Gastrocnemius medialis (tissue), 4 donors: ENCODE measurements at places on chromosomes 1 and 21. TPM values are rescaled to one million over a fixed set of nuclear protein-coding genes. Genes with fewer than 3 reads are reported as not detected.

HECTD3 gene
- total RNA-seq, result 30.7 TPM

STUM gene
- 1.1 TPM for total RNA-seq

PRAMEF12 gene
- total RNA-seq, result not detected

RRP1 gene
- total RNA-seq, result 29.6 TPM

AP4B1 gene
- total RNA-seq, result 7.3 TPM

TRPM2 gene
- total RNA-seq, result 0.15 TPM

CELA2A gene
- not detected for total RNA-seq

HPCAL4 gene
- 5.4 TPM for total RNA-seq

OR6K6 gene
- total RNA-seq, result not detected

- no peaks in the 10 kb centered on the region for H3K27me3 ChIP-seq
- no peak overlapping the region for H3K4me3 ChIP-seq
- H3K36me3 ChIP-seq, result no peaks in the 10 kb centered on the region
- peaks cover 48% of the 10 kb centered on the region for H3K4me1 ChIP-seq
- peak overlapping the region; percentile 61 for H3K27ac ChIP-seq
- DNase-seq, result no peak
These were observed 120.3 kb downstream of the GALNT2 start for GRCh38 chr1:230187290-230187689.

- no peaks in the 10 kb centered on the region for H3K4me1 ChIP-seq
- H3K27me3 ChIP-seq, result no peaks in the 10 kb centered on the region
- DNase-seq, result no peak
These were observed 69.4 kb upstream of the BACE2 start for GRCh38 chr21:41098481-41099042.

DNA sequence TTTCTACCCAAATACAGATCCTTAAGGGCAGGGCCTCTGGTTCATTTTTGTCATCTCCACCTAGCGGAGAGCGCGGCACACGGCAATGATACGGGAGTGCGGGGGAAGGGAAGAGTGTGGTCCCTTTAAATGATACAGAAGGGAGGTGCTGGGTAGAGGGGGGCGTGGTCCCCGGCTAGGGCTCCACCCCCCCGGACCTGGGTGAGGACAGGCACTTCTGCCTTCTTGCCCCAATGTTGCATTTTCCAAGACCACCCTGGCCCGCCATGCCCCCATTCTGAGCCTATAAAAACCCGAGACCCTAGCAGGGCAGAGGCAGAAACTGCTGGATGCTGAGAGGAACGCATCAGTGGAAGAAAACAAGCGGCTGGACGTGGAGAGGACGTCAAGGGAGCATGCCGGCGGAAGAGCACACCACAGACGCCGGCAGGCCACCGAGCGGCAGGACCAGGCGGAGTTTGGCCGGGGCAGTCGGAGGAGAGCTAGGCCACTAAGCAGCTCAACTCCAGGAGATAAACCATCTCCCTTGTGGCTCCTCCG is 30.0 kb downstream of the LRRC3 start:
- no peaks in the 10 kb centered on the region for H3K4me1 ChIP-seq
- no peaks in the 10 kb centered on the region for H3K36me3 ChIP-seq
- no peak for DNase-seq
- H3K27me3 ChIP-seq, result no peaks in the 10 kb centered on the region
- H3K27ac ChIP-seq, result no peak overlapping the region

- H3K4me3 ChIP-seq, result no peak overlapping the region
These were observed 33.5 kb downstream of the ASH1L start for GRCh38 chr1:155529109-155529508.

DNA sequence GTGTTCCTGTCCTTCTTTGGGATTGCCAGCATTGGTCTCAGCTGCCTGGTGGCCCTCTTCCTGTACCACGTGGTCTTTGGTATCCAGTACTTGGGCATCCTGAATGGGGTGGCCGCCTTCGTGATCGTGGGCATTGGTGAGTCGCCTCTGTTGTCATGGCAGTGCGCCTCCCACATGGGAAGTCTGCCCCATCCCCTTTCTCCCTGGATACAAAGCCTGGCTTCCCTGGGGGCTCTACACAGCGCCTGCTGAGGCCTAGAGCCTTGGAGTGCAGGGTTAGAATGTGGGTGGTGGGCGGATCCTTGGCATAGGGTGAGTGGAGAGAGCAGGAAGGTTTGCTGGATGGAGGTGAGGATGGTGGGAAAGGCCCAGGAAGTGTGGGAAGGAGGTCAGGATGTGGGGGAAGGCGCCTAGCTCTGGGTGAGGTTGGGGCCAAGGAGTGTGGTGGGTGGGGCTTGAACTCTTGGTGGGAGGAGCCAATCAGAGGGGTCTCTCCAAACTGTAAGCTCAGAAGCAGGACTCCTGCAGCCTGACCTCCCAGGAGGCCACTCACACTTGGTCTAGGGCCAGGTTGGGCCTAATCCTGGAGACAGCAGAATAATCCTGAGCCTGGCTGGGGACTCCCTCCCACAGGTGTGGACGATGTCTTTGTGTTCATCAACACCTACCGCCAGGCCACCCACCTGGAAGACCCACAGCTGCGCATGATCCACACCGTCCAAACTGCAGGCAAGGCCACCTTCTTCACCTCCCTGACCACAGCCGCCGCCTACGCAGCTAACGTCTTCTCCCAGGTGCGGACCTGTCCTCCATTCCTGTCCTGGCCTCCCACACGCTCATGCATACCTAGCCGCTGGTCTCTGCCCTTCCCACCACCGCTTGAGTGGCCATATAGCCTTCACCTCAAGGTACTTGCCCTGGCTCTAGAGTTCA is 36.7 kb downstream of the DISP3 start:
- no peaks in the 10 kb centered on the region for H3K27me3 ChIP-seq
- no peaks in the 10 kb centered on the region for H3K4me1 ChIP-seq
- H3K4me3 ChIP-seq, result no peak overlapping the region
- H3K36me3 ChIP-seq, result no peaks in the 10 kb centered on the region
- no peak for DNase-seq

- H3K27me3 ChIP-seq, result no peaks in the 10 kb centered on the region
- DNase-seq, result no peak
- H3K4me3 ChIP-seq, result no peak overlapping the region
These were observed 44.1 kb downstream of the CRB1 start for GRCh38 chr1:197312163-197312562.

- H3K27me3 ChIP-seq, result no peaks in the 10 kb centered on the region
- H3K36me3 ChIP-seq, result no peaks in the 10 kb centered on the region
- no peak overlapping the region for H3K4me3 ChIP-seq
- no peaks in the 10 kb centered on the region for H3K4me1 ChIP-seq
These were observed 19.1 kb downstream of the FMO1 start for GRCh38 chr1:171267391-171267790.

- no peaks in the 10 kb centered on the region for H3K4me1 ChIP-seq
- H3K36me3 ChIP-seq, result no peaks in the 10 kb centered on the region
- H3K27me3 ChIP-seq, result peaks cover 6% of the 10 kb centered on the region
These were observed 128.0 kb upstream of the KLHDC7A start for GRCh38 chr1:18352636-18353265.

- H3K36me3 ChIP-seq, result peaks cover 46% of the 10 kb centered on the region
- H3K4me1 ChIP-seq, result no peaks in the 10 kb centered on the region
- no peak for DNase-seq
- no peaks in the 10 kb centered on the region for H3K27me3 ChIP-seq
- H3K27ac ChIP-seq, result no peak overlapping the region
- no peak overlapping the region for H3K4me3 ChIP-seq
These were observed 69.4 kb upstream of the MORC3 start for GRCh38 chr21:36250423-36251075.

GRCh38 chr1:94063379-94063778 is 57.6 kb downstream of the ABCA4 start:
- peaks cover 16% of the 10 kb centered on the region for H3K4me1 ChIP-seq
- no peaks in the 10 kb centered on the region for H3K27me3 ChIP-seq
- peak overlapping the region; percentile 58 for H3K27ac ChIP-seq
- H3K4me3 ChIP-seq, result no peak overlapping the region
- DNase-seq, result peak; percentile 22
- no peaks in the 10 kb centered on the region for H3K36me3 ChIP-seq

DNA sequence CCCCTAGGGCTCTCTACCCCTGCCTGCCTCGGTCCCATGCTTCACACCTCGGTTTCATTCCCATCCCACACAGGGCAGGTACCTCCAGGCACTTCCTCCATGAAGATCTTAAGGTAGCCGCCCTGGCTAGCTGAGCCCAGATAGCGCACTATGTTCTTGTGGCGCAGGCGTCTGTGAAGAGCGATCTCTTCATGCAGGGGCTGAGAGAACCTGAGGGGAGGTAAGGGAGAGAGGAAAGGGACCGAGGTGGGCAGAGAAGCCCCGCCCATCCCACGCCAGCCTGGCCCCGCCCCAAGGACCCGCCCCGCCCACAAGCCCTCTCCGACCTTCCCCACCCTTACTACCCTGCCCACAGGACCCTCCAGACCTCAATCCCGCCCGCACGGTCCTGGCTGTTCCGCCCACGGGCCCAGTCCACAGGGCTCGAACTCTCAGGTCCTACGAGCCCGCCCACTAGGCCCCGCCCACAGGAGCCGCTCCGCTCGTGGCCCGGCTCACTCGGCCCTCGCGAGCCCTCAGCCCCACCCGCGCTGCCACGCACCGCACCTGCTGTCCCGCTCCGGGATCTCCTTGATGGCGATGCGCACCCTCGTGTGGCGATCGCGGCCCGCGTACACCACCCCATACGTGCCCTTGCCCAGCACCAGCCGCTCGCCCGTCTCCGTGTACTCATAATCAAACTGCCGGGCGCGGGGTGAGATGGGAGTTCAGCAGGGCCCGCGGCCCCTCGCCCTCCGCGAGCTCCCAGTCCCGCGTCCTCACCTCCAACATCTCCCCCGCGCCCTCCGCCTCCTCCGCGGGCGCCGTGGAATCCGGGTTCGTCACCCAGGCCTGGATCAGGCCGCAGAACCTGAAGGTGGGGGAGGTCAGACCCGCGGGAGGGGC is 6.4 kb downstream of the MAP3K6 start:
- no peak overlapping the region for H3K27ac ChIP-seq
- H3K36me3 ChIP-seq, result no peaks in the 10 kb centered on the region
- peaks cover 10% of the 10 kb centered on the region for H3K4me1 ChIP-seq
- DNase-seq, result no peak

DNA sequence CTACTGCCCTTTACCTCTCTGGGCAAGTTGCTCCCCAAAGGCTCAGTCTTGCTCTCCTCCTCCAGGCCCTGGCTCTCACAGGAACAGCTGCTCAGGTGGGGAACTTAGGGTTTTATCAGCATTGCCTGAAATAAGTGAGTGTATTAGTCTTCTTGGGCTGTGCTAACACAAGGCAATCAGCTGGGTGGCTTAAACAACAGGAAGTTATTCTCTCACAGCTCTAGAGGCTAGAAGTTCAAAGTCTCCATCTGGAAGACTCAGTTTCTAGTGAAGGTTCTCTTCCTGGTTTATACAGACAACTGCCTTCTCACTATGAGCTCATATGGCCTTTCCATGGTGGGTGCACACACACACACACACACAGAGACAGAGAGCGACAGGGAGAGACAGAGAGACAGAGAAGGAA is 2.8 kb upstream of the CD1C start:
- H3K27ac ChIP-seq, result no peak overlapping the region
- no peak overlapping the region for H3K4me3 ChIP-seq
- no peak for DNase-seq
- H3K4me1 ChIP-seq, result no peaks in the 10 kb centered on the region

GRCh38 chr1:80593197-80593596 is 1207.5 kb upstream of the ADGRL2 start:
- H3K27ac ChIP-seq, result no peak overlapping the region
- no peak for DNase-seq
- H3K4me3 ChIP-seq, result no peak overlapping the region
- no peaks in the 10 kb centered on the region for H3K36me3 ChIP-seq
- no peaks in the 10 kb centered on the region for H3K4me1 ChIP-seq

DNA sequence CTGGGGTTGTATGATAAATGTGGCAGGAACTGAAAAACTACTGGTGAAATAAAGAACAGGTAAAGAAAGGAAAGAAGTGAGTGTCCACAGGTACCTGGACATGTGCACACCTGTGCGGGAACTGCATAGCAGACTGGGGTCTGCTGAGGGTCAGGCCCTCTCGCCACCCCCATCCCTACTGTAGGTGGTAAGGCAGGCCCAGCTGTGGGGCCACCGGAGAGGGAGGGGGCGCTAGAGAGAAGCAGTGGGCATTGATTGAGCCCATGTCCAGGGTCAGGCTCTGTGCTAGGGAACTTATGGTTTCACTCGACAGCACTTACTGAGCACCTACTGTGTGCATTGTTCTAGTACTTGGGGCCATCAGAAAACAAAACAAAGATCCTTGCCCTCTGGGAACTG is 400.5 kb downstream of the MATN1 start:
- H3K27ac ChIP-seq, result no peak overlapping the region
- H3K27me3 ChIP-seq, result no peaks in the 10 kb centered on the region
- no peak for DNase-seq
- H3K36me3 ChIP-seq, result no peaks in the 10 kb centered on the region
- H3K4me3 ChIP-seq, result no peak overlapping the region

DNA sequence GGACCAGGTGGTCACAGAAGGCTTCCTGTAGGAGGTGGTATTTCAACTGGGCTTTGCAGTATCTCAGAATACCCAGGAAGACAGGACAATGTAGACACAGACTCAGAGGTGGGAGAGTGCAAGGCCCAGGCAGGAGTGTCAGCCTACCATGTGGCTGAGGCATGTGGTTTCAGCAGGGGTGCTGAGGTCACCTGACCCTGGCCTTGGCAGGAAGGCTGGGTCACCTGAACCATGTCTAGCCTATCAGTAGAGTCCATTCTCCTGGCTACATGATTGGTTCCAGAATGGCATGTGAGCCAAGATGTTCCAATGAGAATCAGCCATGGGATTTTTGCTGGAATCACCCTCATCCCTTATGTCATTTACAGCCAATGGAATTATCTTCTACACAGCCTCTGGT is 169.4 kb downstream of the ACTL8 start:
- no peak for DNase-seq
- H3K4me1 ChIP-seq, result no peaks in the 10 kb centered on the region
- peaks cover 38% of the 10 kb centered on the region for H3K27me3 ChIP-seq
- no peaks in the 10 kb centered on the region for H3K36me3 ChIP-seq
- no peak overlapping the region for H3K4me3 ChIP-seq
- H3K27ac ChIP-seq, result no peak overlapping the region

- no peak overlapping the region for H3K4me3 ChIP-seq
- H3K36me3 ChIP-seq, result no peaks in the 10 kb centered on the region
- H3K27me3 ChIP-seq, result no peaks in the 10 kb centered on the region
- no peaks in the 10 kb centered on the region for H3K4me1 ChIP-seq
These were observed 11.2 kb downstream of the CD84 start for GRCh38 chr1:160567858-160568682.

GRCh38 chr1:89990976-89991831 is 3.7 kb upstream of the ZNF326 start:
- H3K4me3 ChIP-seq, result no peak overlapping the region
- H3K36me3 ChIP-seq, result no peaks in the 10 kb centered on the region
- H3K4me1 ChIP-seq, result peaks cover 6% of the 10 kb centered on the region
- H3K27ac ChIP-seq, result no peak overlapping the region
- DNase-seq, result no peak
- H3K27me3 ChIP-seq, result no peaks in the 10 kb centered on the region

- no peak overlapping the region for H3K27ac ChIP-seq
- peaks cover 23% of the 10 kb centered on the region for H3K36me3 ChIP-seq
- H3K27me3 ChIP-seq, result no peaks in the 10 kb centered on the region
- H3K4me1 ChIP-seq, result no peaks in the 10 kb centered on the region
- H3K4me3 ChIP-seq, result no peak overlapping the region
- no peak for DNase-seq
These were observed 13.1 kb downstream of the SDCCAG8 start for GRCh38 chr1:243268751-243269460.

- H3K27ac ChIP-seq, result peak overlapping the region; percentile 96
- DNase-seq, result no peak
- H3K36me3 ChIP-seq, result no peaks in the 10 kb centered on the region
- no peaks in the 10 kb centered on the region for H3K27me3 ChIP-seq
- H3K4me1 ChIP-seq, result peaks cover 96% of the 10 kb centered on the region
These were observed 78.1 kb downstream of the CD34 start for GRCh38 chr1:207832796-207833195.

GRCh38 chr1:14090062-14090461 is 390.1 kb downstream of the PRDM2 start:
- H3K27me3 ChIP-seq, result no peaks in the 10 kb centered on the region
- H3K36me3 ChIP-seq, result no peaks in the 10 kb centered on the region
- no peaks in the 10 kb centered on the region for H3K4me1 ChIP-seq
- H3K4me3 ChIP-seq, result no peak overlapping the region
- DNase-seq, result no peak
- H3K27ac ChIP-seq, result no peak overlapping the region
